ENCODE measurements at places on chromosomes 16 and 17.

- DNase-seq, result no peak
Measured at GRCh38 chr17:44967907-44968224, 237 bp downstream of the C1QL1 start.

GRCh38 chr16:81220349-81220748 is 18.1 kb upstream of the BCO1 start:
- DNase-seq, result no peak

- no peak for DNase-seq
Measured at GRCh38 chr17:17151055-17151454, 55.1 kb downstream of the PLD6 start.

- no peak for DNase-seq
Measured at GRCh38 chr17:19541445-19541844, 7.8 kb downstream of the SLC47A1 start.

DNA sequence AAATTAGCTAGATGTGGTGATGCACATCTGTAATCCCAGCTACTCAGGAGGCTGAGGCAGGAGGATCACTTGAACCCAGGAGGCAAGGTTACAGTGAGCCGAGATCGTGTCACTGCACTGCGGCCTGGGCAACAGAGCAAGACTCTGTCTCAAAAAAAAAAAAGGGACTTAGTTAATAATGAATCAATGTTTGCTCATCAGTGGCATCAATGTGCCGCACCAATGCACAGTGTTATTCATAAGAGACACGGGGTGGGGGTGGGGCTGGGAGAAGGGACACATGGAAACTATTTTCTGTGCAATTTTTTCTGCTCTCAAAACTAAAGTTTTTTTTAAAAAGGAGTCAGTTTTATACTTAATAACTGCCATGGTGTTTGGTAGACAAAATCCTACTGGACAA is 6.8 kb upstream of the ATP2C2 start:
- no peak for DNase-seq

GRCh38 chr17:6589266-6589946 is 33.1 kb upstream of the PITPNM3 start:
- no peak for DNase-seq

GRCh38 chr17:39963829-39964228 is 1.0 kb downstream of the GSDMA start:
- DNase-seq, result no peak

DNA sequence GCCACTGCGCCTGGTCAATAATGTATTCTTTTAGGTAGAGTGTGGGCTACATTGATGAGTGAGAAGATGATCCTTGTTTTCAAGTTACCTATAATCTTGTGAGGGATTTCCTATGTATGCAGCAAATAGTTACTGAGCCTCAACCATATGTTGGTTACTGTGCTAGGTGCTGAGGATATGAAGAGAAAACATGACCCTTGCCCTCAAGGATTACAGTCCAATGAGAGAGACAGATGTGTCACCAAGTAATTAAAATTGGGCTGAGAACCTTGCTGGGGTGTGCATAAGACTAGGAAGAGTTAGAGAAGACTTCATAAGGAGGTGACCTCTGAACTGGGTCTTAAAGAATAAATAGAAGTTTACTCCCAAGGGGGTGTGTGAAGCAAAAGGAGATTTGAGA is 7.4 kb downstream of the POLR2A start:
- no peak for DNase-seq

- no peak for DNase-seq
Measured at GRCh38 chr16:27110524-27110896, 43.8 kb downstream of the C16orf82 start.

GRCh38 chr16:88048985-88049384 is 97.8 kb downstream of the BANP start:
- DNase-seq, result no peak

- DNase-seq, result no peak
Measured at GRCh38 chr17:80981062-80981902, 10.4 kb upstream of the CHMP6 start.

DNA sequence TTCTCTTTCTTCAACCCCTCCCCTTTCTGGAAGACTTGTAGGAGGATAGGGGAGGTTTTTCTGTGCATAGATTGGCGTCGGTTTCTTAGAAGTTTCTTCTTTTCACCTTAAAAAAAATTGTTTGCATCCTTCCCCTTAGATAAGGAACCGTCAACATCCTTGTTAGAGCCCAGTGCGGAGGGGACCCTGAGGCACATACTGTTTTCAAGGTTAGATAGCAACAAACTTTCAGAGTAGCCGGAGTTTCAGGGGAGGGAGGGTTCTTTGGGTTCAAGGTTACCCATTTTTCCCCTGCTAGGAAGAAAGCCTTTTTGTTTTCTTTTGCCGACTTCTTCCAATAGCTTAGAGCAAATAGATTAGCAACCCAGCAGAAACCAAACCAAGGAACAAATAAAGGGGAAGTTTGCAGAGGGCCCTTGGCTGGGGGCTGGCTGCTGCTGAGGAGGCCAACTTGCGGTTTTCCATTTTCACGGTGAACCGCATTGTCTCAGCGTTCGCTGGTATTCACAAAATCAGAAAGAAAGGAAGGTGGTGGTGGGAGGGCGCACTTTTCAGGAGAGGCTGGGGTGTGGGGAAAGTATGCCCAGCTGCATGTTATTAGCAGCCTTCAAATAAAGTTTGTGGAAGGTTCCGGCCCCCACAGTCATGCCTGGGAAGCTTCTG is 28.8 kb downstream of the MSI2 start:
- no peak for DNase-seq

GRCh38 chr16:13077816-13078215 is 176.4 kb downstream of the SHISA9 start:
- DNase-seq, result no peak

DNA sequence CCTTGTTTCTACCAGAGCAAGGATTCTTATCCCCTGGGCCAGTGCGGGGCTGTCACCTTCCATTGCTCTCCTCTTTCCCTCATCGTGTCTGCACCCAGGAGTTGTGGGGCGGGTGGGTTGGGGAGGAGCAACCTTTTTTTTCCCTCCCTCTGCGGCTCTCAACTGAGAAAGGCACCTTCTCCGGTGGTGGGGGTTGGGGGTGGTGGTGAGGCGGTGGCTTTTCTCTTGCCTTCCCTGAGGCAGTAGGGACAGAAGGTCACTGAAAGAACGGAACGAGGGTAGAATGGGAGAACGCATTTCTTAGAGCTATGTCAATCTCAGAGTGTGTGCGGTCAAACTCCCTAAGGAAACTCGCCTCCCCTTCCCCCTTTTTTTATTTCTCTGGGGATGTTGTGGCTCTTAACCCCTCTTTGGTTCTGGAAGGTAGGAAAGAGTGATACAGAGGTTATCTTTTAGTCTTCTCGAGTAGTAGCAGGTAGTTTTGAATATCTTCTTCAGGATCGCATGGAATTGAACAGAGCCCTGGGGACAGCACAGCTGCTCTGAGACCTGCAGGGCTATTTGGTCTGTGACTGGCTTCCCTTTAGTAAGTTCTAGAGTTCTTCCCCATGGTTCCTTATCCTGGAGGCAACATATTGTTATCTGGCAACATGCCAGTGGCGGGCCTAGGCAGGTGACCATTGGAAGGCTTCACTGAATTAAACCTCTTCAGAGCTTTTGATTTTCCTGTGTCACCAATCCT is 994 bp downstream of the CLTC start:
- no peak for DNase-seq
